ENCODE measurements at places on chromosomes 7 and 10.

GRCh38 chr10:101693651-101693977 is 1.4 kb downstream of the FBXW4 start:
- peak; percentile 49 for DNase-seq

- no peak for DNase-seq
Observed at GRCh38 chr7:82234457-82235049, 209.0 kb downstream of the CACNA2D1 start.

DNA sequence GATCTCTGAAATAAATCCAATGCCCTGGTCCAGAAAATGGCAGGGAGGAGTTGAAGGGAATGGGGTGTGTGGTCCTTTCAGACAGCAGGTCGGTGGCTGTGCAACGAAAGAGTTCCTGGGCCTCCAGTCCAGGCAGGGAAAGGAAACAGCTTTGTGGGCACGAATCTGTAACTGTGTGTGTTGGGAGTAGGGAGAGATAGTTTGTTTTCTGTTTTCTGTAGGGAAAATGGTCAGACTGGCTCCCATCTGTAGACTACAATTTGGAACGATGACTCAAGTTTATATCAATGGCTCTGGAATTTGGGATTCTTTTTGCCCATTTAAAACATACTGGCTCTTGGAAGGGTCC is 2.6 kb upstream of the HOXA9 start:
- DNase-seq: no peak

GRCh38 chr7:34165927-34166550 is 260.7 kb downstream of the BMPER start:
- DNase-seq: no peak

DNA sequence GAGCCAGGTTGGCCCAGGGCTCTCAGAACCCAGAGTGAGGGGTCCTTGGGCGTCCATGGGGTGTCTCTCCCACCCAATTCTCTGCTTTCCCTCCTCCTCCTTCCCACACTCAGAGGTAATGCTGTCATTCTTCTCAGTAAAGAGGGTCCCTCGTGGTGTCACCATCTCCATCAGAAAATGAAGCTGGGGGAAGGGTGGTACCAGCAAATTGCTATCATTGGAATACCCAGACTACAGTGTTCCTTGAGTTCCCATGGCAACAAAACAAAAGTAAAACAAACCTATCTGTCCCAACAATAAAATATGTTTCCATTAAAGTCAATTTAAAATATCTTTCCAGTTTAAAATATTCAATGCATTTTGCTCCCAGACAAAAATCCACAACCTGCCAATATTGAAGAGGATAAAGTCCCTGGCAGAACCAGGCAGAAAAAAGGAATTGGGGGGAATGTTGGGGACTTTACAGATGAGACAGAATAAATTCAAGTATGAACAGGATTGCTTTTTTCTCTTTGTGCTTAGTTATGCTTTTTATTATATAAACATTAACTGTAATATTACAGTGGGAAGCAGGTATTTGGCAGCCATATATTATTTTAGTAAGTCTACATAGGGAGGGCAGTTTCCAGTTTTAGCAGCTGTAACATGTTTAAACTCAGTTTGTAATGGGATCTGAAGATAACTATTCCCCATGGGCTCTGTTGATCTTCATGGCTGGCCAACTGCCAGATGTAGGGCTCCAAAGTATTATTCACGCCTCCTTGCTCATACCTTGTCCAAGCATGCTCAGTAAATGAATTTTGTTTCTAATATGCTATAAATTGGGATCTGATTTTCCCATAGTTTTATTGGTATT is 182.1 kb downstream of the ARID5B start:
- no peak for DNase-seq

GRCh38 chr7:80838643-80839042 is 80.2 kb downstream of the SEMA3C start:
- DNase-seq: no peak

DNA sequence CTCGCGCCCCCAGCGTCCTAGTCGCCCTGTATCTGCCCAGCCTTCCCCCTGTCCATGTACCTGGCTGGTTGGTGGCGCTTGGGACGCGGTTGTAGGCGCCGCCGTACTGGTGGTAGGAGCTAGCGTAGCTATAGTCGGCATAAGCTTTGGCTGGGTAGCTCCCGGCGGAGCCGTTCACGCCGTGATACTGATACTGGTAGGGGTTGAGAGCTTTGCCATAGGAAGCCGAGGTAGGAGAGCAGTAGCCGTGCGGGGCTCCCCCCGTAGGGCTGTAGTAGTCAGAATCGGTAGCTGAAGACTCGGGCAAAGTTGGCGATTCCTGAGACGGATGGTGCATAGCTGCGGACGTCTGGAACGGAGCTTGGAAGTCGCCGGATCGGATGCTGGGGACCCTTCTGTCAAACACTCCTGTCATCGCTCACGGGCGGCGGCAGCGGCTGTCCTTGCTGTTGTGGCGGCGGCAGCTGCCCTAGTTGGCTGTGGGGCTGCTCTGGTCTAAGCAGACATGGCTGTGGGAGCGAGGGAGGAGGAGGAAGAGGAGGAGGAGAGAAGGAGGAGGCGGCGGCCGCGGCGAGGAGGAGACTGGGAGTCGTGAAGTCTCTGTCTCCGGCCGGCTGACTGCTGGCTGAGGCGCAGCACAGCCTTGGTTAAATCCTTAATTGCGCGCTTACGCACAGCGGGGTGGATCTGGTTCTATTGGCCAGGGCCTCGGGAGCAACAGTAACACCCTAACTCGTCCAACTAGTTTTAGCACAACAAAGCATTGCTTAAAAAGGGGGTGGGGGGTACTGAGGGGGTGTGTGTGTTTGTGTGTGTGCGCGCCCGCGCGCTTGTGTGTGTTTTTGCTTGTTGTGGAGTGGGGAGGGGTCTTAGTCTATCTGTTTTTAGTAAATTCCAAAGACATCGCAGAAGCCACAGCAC is at the start of gene DLX5:
TSS of gene DLX5 (minus strand) at position 623 of the 921 bp plus-strand sequence. CDS start at position 415, 208 bp downstream.
- no peak for DNase-seq

DNA sequence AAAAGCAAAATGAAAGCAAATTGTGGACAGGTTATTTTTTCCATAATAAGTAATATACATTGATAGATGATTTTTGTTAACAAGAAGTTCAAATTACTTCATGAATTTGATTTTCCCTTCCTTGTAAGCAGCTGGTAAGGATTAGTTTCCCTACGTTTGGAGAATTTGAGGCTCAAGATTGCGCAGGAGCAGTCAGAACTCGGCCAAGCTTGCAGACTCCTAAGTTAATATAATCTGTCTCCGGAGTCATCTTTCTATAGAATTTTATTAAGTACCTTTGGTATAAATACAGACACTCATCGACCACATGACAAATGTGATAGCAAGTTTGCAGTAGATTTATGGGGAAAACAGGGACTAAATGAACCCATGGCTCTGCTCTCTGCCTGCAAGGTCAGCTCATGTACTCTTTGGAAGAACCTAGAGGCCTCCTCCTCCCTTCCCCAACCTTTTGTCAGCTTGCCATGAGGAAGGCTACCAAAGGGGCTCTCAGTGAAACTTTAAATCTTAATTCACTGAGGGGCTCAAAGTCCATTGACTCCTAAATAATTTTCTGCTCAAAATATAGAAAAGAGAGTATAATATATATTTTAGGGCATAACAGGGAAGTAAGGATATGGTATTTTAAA is 89.2 kb upstream of the CTTNBP2 start:
- DNase-seq: no peak

All from activated CD8-positive, alpha-beta T cell treated with anti-CD3 and anti-CD28 coated beads, Interleukin-2, amount 10 ng/mL, durations not matched to agents 7 days and 5 days (primary cell).